Activated naive CD8-positive, alpha-beta T cell treated with anti-CD3 and anti-CD28 coated beads, Interleukin-2, amount 50 U/mL, for 16 hours (primary cell): ENCODE measurements at places on chromosomes 16 and 17.
A peak's percentile ranks its signal among the peaks of the same experiment; 100 is the strongest.

GRCh38 chr16:79097771-79098170, 502.8 kb downstream of the MAF start:
- no peak for DNase-seq

DNA sequence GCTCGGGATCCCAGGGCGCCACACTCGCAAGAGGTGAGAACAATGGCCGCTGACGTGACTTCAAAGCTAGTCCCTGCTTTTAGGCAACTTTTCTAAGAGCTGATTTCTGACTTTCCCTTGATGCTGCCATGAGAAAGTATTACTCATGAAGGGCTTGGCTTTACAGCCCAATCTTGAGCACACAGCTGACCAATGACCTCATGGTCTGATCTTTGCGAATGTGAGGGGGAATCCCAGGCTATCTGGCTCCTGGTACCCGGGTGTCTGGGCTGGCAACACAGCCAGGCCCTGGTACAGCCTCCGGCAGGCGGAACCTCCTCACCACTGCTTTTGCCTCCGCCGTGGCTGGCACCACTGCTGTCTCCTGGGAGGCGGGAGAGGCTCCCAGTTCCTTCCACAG, 17.5 kb downstream of the NDUFAF8 start:
- no peak for DNase-seq

GRCh38 chr16:64305663-64306062, 816.2 kb downstream of the CDH11 start:
- DNase-seq: no peak

- no peak for DNase-seq
These were observed 39.0 kb downstream of the NEUROD2 start for GRCh38 chr17:39568702-39569101.

DNA sequence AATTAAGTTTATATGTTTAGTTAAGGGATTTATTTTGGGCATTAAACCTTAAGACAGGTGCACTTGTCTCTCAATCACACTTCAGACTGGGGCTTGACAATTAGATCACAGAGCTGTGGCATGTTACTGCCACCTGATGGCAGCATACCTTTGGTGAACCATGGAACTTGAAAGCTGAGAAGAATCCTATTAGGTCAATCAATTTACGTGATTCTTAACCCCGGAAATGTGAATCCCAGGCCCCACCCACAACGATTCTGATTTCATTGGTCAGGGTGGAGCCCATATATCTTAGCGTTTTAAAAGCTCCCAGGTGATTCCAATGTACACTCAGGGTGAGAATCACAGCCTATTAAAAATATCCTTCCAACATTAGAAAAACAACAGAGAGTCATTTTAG, 91.0 kb downstream of the GSG1L start:
- no peak for DNase-seq

- DNase-seq: no peak
These were observed 8.1 kb upstream of the NUDT16L1 start for GRCh38 chr16:4685292-4685691.

- DNase-seq: no peak
These were observed 910 bp downstream of the WBP2 start for GRCh38 chr17:75854101-75854748.

DNA sequence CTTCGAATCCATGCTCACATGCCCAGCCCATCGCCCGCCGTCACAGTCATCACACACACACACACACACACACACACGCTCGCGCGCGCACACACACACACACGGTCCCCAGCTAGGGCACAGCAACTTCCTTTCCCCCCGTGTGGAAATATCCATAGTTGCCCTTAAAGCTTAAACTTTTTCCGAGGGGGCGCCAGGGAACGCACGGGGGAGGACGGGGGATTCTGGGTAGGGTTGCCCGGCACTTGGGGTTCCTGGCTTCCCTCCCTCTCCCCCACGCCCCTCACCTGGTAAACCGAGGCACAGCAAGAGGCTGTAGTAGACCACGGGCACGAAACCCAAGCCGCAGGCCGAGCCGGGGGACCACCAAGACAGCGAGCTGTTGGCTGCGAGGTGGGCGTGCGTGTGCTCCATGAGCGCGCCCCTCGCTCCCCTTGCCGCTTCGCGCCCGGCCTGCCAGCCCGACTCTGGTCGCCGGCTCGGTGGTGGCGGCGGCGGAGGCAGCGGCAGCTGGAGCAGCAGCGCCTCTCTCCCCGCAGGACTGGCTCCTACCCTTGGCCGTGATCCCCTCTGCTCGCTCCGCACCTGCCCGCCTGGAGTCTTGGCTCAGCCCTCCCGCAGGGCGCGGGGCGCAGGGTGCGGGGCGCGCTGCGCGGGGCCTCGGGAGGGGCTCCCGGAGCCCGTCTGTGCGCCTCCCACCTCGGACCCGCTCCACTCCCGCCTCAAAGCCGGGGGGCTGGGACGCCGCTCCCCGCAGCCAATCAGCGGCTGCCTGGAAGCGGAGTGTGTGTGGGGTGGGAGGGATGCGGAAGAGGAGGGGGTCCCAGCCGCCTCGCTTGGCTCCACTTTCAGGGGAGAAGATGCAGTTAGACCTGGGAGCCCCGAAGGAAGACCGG, at the start of gene GPR139:
TSS of gene GPR139 (minus strand) at position 688 of the 896 bp plus-strand sequence. CDS start at position 414, 274 bp downstream.
- no peak for DNase-seq

DNA sequence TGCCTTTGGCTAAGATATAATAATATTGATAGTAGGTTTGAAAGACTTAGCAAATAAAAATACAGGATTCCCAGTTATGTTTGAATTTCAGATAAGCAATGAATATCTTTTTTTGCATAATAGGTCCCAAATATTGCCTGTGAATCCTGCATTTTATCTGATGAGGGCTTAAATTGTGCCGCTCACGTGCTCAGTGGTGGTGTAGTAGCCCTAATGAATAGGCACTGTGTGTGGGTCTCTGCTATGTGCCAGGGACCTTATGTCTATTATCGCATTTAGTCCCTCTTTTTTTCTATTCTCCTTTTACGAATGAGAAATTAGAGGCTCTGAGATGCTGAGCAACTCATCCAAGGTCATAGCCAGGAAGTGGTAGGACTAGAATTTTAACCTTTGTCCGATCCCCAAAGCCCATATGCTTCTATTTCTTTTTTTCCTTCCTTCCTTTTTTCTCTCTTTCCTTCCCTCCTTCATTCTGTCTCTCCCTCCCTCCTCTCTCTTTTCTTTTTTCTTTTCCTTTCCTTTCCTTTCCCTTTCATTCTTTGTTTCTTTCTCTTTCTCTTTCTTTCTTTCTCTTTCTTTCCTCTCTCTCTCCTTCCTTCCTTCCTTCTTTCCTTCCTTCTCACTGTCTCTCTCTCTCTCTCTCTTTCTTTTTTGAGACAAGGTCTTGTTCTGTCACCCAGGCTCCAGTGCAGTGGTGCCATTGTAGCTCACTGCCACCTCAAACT, 47.2 kb downstream of the RGS9 start:
- no peak for DNase-seq

DNA sequence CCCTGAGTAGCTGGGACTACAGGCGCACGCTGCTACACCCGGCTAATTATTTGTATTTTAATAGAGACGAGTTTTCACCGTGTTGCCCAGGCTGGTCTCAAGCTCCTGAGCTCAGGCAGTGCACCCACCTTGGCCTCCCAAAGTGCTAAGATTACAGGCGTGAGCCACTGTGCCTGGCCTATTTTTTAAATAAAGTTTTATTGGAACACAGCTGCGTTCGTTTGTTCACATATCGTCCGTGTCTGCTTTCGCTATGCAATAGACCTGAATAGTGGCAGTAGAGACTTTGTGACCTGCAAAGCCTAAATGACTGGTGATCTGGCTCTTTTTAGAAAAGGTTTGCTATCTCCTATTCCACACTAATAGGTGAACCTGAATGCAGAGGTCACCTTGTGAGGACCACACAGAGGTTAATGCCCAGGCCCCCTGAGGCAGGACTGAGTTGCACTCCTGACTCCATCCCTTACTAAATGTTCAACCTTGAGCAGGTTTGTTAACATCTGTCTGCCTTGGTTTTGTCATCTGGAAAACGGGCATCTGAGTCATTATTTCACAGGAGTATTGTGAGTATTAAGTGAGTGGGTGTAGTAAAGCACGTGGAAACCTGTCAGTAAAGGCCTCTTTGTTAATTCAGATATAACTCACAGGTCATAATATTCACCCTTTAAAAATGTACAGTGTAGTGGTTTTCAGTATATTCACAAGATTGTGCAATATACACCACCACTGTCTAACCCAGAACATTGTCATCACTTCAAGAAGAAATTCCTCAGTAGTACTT, 157.5 kb upstream of the CACNG5 start:
- no peak for DNase-seq

- no peak for DNase-seq
These were observed 54.9 kb downstream of the SREBF1 start for GRCh38 chr17:17781591-17782496.

- DNase-seq: no peak
These were observed 4.6 kb downstream of the MGAT5B start for GRCh38 chr17:76872874-76873221.

GRCh38 chr17:72063262-72063661, 57.6 kb upstream of the SOX9 start:
- DNase-seq: no peak

DNA sequence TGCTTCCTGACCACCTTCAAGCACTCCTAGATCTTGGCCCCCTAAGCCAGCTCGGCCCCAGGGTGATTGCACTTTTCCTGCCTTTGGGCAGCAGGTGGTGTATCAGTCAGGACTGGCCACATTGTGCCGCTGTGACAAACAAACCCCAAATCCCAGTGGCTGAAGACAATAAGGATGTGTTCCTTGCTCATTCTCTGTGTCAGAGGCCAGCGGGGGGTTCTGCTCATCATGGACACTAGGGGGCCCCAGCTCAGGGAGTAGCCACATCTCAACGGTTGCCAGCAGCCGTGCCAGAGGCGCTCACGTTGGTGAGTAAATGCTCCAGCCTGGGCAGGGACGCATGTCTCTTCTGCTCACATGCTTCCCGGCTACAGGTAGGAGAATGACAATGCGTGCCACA, 60.4 kb downstream of the ZDHHC7 start:
- DNase-seq: no peak

DNA sequence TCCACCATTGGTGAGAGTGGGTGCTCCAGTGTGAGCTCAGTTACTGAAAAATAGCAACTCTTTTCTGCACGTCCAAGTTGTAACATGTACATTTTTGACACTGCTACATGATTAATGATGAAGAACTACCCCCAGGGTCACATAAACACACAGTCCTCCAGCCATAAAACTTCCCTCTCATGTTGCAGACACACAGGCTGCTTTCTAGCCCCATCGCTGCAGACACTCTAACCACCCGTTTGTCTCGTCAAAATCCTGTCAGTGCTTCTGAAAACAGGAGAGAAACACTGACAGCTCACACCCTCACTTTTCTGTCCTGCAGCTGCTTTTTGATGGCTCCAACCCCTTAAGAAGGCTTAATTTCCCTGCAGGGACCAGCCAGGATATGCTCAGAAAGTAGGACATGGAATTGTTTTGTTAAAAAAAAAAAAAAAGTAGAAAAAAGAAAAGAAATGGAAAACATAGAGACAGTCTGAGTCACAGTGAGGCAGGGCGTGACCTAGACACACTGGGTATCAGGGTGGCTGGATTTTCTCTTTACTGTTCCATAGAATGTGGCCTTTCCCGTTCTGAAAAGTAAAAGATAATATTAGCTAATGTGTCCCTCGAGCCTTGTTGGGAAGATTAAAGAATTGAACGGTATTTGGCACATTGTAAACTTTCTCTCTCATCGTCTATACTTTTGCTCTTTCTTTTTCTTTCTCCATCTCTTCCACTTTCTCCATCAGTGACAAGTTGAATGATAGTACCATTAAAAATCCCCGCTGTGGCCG, 20.7 kb upstream of the CCL5 start:
- DNase-seq: no peak

GRCh38 chr16:66886914-66887313, 6.6 kb downstream of the PDP2 start:
- no peak for DNase-seq

GRCh38 chr16:56608043-56608875, at the start of gene MT2A:
Gene MT2A (plus strand): TSS chr16:56608584. CDS start chr16:56608656, 72 bp downstream.
- peak; percentile 72 for DNase-seq

DNA sequence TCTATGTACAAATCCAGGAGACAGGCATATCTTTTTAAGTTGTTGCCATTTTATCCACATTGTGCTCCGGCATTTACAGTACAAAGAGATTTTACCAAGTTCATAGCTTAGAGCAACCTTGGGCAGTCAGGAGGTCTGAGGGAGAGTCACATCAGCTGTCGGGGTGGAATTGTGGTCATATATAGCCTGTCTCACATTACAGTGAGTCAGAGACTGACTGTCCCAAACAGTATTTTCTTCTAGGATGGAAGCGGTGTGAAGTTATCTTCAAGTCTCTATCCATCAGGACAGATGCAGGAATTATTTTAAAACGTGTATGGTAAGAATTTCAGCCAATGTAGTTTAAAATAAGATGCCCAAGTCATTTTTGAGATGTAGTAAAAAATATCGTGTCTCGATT, 53.0 kb downstream of the GPRC5B start:
- DNase-seq: no peak

- DNase-seq: no peak
These were observed 416.8 kb upstream of the CCL2 start for GRCh38 chr17:33838281-33838680.

DNA sequence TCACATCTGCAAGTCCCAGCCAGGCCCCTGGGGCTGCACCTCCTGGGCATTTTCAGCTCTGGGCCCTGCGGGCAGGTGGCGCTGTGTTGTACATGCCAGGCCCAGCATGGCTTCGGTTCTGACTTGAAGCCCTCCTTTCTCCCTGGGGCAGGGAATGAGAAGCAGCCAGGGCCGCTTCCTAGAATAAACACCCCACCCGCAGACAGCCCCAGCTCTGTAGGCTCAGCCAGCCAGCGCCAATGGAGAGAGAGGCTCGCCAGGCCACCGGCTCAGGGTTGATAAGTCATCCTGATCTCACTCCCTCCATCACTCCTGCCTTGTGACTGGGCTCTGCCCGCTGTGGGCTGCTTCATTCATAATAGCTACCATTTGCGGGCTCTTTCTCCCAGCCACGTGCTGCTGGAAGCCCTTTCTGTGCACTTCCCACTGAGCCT, 6.0 kb upstream of the GLIS2 start:
- DNase-seq: peak; percentile 33

- DNase-seq: no peak
These were observed 78.2 kb downstream of the MARF1 start for GRCh38 chr16:15564604-15565339.

DNA sequence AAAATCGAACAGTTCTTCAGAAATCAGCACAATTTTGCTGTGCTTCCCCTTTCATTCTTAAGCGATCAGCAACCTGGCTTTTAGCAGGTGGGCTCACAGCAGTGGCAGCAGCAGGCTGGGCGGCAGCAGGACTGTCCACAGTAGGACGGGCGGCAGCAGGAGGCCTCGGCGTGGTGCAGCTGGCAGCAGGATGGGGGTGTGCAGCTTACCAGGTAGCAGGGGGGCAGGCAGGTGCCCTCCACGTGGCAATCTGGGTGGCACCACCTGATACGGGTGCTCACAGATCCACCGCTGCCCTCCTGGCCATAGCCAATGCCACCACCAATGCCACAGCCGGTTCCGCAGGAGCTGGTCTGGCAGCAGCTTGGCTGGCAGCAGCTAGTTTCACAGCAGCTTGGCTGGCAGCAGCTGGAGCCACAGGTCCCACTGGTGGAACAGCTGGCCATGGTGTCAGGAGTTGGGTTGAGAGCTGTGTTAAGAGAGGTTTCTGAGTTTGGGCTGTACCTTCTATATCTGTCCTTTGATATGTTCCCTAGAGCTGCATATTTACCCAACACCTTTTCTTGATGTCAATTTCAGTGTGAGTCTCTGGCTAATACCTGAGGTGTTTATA, at the start of gene KRTAP1-4:
TSS of gene KRTAP1-4 (minus strand) at position 563 of the 613 bp plus-strand sequence. CDS start at position 446, 117 bp downstream.
- DNase-seq: no peak
